ENCODE measurements at places on chromosomes 6 and 20.

DNA sequence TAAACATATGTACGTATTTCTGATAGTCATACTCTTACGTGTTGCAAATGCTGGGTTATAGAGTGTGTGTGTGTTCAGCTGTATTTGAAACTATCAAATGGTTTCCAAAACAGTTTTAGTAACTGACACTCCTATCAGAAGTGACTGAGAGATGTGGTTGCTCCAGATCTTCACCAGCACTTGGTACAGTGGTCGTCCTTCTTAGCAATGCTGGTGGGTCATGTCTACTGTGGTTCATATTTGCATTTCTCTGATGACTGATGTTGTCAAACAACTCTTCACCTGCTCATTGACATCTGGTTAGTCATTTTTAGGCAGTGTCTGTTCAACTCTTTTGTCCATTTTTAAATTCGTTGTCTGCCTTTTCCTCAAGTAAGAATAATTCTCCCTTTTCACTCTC lies 259.3 kb downstream of the KIF16B start:
- no peak for DNase-seq

GRCh38 chr20:34041226-34041625 lies 47.5 kb downstream of the RALY start:
- no peak for DNase-seq

GRCh38 chr20:56943946-56944945 lies 315.1 kb downstream of the TFAP2C start:
- DNase-seq: no peak

- DNase-seq: no peak
Measured at GRCh38 chr6:41707565-41708200, 27.7 kb downstream of the TFEB start.

GRCh38 chr20:4666001-4666479 lies 55.7 kb upstream of the PRND start:
- DNase-seq: no peak

- peak; percentile 24 for DNase-seq
Measured at GRCh38 chr20:61271312-61272231, 19.5 kb downstream of the CDH4 start.

GRCh38 chr6:86122086-86122485 lies 479.4 kb upstream of the SYNCRIP start:
- no peak for DNase-seq

DNA sequence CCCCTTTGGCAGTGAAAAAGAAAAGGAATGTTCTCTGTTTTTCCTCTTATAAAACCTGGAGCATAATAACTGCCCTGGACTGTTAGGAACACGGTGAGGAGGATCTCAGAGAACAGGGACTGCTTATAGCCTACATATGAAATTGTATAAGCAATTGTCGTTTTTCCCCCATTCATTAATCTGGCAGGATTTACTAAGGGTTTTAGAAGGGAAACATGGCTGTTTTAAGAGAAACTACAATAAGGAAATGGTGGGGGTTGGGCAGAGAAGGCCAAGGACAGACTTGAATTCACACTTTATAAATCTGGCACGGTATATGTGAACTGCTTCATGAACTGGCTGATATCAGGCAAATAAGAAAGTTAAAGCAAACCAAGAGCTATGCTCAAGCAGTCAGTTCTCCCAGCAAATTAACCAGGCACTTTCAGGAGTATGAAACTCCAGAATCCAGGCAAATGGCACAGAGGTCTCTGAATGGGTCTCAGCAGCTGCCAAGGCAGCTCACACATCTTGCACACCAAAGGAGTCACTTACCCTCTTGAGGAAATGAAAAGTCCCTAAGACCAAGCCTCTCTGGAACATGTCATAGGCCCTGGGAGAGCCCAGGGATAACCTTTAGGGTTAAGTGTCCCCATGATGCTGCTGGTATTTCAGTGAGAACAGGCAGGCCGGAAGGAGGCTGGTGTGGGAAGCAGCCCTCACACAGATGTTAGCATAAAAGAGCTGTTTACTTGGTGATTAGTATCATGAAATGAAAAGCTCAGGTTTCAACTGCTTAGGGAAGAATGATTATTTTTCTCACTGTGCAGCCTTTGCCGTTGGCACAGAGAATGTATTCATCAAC lies 260.5 kb upstream of the MARCKS start:
- no peak for DNase-seq

GRCh38 chr6:88709819-88710246 lies 253.6 kb downstream of the RNGTT start:
- no peak for DNase-seq

DNA sequence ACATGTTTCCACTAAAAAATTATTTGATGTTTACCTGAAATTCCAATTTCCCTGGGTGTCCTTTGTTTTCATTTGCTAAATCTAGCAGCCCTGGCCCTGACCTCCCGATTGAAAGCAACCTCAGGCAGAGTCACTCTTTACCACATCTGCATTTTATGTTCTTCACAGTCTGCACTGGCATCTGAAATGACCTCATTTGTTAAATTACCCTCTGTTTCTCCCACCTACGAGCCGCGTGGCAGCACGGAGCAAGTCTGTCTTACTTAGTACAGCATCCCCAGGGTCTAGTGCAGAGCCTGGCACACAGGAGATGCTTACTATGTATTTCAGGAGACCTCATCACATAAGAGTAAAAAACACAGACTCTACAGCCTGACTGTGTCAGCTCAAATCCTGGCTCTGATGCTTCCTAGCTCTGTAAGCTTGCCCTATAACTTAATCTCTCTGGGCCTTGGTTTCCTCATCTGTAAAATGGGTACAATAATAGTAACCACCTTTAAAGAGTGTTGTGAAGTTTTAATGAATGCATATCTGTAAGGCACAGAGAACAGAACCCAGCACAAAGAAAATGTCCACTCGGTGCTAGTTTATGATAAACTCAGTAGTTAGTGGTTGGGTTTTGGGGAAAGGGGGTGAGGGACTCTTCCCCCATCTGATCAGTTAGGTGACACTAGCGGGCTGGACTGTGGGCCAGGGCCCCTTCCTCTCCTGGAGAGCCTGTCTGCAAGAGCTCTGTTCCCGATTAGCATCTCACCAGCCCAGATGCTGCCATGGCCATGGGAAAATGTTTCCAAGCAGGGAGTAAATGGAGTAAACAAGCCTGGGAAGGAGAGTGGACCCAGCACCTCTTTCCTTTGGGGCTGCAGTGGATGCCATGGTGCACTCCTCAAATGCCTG lies 88.2 kb downstream of the PREX1 start:
- DNase-seq: no peak

- DNase-seq: no peak
Measured at GRCh38 chr6:22550971-22551670, 18.2 kb upstream of the HDGFL1 start.

DNA sequence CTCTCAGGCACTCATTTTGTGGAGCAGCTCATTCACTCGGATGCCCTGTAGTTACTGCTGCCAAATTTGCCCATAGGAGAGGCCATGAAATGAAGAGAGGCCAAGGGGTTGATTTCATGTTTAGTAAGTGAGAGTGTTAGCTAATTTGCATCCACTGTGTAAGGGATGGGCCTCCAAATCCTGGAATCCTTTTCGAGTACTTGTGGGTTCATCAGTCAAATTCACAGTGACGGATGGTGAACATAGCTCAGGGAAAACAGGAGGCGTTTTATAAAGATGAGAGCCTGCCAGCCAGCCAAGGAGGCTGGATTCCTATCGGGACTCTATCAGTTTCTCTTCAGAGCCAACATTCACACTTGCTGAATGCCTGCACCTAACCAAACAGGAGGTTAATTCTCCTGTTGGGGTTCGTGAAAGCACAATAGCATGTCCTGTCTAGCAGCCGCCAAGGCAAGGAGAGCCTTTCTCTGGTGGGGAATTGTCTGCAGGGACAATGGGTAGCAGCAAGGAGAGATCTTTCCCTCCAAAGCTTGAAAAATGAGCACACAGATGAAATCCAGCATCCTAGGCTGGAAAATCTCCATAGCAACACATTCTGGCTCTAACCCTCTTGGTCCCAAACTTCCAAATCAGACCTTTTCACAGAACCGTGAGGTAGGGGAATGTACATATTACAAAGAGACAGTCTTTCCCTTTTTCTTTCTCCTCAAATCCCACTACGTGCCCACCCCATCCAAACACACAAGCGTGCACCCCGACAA lies 231.4 kb upstream of the ECI2 start:
- no peak for DNase-seq

DNA sequence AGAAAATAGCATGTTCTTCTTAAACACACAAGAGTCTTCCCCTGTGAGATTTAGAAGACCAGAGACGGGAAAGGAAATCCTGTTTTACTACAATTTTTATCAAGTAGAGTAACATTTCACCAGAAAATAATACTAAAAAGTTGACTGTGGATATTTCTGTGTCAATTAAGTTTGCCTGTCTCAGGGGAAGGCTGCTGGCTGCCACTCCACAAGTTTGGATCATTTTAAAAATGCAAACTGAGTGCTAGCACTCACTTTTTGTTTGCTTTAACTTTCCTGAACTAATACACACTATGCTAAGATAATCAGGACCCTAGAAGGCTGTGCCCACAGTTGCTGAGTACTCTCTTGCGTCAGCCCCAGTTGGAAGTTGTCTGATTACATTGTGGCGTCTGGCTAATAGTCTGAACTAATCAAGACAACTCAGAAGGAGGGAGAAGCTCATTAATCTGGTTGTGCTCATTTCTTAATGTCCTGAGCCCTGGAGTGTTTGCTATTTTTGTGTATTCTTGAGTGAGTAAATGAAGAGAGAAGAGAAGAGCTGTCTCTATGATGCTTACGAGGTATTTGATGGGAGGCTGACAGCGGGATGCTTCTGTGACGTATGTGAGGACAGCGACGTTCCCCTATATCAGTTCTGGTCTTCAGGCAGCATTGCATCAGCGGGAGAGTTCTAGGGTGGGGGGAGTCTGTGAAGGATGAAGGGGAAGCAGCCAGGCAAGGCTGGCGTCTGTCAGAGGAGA lies 664.2 kb downstream of the QKI start:
- no peak for DNase-seq

DNA sequence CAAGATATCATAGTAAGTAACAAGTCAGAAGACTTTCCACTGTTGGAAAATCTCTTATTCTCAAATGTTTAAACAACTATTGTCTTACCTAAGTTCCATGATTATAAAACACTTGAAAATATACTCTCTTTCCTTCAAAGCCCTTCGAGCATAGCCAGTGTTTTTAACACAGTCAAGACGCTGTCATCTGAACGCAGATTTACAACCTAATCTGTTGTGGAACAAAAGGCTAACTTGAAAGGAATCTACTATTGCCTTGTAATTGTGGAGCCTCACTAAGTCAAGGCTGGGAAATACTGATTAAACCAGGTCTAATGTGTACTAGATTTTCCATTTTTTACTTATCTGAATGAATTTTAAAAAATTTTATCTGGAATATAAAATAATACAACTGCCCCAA lies 205.8 kb downstream of the TRDN start:
- no peak for DNase-seq

DNA sequence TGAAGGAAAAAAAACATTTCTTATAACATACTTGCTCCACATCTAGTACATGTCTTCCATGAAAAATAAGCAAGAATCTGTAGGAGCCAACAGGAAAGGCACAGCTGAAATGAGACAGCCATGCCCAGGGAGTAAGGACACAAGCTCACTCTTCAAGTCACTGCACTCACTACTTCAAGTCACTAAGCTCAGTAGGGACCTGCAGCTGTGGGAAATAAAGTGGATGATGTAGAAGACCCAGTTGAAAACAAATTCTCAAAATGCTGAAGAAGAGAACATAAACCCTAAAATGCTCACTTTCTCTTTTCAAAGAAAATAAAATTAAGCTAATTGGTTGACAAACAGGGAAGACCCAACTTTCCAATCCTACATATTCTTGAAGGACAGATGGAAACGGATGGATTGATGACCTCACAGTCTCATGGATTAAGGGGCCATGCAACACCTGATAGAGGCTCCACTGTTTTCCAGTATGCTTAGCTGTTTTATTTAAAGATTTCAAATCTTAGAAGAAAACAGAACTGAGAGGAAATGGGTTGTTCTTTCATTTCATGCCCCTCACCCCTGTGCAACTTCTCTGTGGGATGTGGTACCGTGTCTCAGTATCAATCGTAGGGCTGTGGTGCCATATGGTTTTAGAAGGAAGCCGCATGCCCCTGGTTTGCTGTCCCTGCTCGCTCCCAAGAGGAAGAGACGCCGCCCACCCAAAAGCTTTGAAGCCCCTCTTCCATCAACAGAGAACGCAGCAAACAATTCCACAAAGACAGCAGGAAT lies 133.3 kb downstream of the WDR27 start:
- no peak for DNase-seq

DNA sequence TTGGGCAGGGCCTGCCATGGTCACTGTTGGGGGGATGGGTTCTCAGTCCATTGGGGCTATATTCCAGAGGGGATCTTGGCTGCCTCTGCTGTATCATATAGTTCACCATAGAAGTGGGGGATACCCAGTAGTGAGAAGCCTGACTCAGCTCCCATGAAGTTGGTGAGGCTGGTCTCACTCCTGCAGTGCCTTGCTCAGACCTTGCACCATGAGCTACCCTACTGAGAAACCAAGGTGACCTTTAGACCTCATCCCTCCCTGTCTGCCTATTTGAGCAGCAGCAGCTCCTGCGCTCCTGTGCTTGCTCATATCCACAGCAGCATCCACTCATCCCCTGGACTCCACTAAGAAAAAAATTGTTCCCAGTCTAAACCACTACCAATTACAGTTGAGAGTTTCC lies 56.0 kb upstream of the HEY2 start:
- no peak for DNase-seq

GRCh38 chr6:112176175-112176574 lies 78.2 kb downstream of the LAMA4 start:
- no peak for DNase-seq

GRCh38 chr6:158808941-158809678 lies 10.1 kb downstream of the EZR start:
- DNase-seq: no peak

DNA sequence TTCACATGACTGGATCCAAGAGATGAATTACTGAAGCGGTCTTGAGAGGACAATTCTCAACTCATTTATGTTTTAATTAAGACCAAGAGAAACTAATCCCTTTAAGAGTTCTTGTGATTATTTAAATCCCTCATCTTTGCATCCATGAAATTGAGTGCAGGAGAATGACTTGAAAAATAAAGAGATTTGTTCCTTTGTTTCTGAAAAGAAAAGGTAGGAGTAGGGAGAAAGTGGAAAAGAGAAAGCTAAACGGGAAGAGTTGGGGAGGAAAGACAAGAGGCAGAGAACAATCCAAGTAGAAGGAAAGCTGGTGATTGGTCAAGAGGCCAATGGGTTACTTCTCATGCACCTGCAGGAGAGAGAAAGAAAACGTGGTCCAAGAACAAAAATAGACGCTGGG lies 75.2 kb upstream of the SOX4 start:
- no peak for DNase-seq

DNA sequence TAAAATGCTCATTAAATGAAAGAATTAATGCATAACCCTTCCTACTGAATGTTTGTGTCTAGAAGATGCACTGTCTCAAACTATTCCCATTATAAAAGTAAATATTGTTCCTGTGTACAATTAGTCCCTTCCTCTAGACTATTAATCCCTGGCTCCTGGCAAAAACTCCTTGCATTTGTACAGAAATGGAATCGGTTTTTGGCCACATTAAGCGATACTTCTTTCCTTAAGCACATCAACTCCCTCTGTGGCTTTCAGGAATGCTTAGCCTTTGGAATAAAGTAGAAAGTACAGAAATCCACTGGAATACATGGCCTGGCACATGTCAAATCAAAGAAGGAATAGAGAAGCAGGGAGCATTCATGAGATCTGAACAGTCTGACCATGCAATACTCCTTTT lies 179.8 kb downstream of the GMPR start:
- no peak for DNase-seq

Data from caudate nucleus (tissue), 63 donors.